Effector CD4-positive, alpha-beta T cell (primary cell): ENCODE measurements at places on chromosomes 4 and X.
A peak's percentile ranks its signal among the peaks of the same experiment; 100 is the strongest.

DNA sequence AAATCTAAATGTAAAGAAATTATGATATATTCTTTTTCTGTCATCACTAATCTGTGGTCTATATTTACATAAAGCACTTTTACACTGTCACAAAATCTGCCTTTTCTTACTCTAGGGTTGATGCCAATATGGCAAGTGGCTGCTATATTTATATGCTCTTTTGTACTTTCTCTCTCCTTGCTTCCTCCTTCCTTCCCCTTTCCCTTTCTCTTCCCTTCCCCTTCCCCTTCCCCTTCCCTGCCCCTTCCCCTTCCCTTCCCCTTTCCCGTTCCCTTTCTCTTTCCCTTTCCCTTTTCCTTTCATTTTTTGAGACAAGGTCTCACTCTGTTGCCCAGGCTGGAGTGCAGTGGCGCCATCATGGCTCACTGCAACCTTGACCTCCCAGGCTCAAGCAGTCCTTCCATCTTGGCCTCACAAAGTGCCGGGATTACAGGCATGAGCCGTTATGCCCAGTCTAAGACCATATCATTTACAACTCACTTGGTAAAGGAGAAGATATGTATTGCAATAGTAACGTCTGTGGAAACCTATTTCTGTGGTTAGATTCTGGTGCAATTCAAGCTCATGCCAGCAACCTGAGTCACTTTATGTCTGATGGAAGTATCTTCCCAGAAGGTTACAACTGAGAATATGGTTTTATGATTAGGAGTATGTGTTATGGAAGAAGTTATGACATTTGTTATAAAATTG is 13.9 kb upstream of the PLAC8 start:
- DNase-seq, result no peak

- DNase-seq, result no peak
Observed at GRCh38 chrX:2609431-2610238, 81.5 kb upstream of the CD99 start.

- no peak for DNase-seq
Observed at GRCh38 chr4:78038704-78039103, 18.4 kb upstream of the FRAS1 start.

GRCh38 chr4:100493756-100494155 is 24.1 kb downstream of the EMCN start:
- DNase-seq, result no peak

DNA sequence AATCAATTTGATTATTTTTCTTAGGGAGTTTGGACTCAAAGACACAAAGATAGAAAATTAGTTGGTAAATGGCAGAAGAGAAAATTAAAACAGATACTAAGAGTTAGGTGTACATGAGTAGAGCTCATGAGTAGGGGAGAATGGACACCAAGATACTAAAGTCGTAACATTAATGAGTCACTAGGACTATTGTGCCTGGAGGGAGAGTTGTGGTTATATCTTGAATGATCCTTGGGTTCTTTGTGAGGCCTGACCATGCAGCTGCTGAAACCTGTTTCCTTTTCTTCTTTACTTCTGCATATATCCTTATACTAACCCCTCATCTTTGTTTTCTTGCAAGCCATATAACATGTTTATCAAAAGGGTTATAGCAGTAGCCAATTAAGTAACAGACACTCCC is 532.8 kb downstream of the RPA4 start:
- no peak for DNase-seq

- DNase-seq, result no peak
Observed at GRCh38 chrX:142999199-142999701, 26.5 kb upstream of the SPANXN4 start.

GRCh38 chr4:26139310-26139924 is 181.4 kb upstream of the RBPJ start:
- no peak for DNase-seq

GRCh38 chrX:65596270-65597034 is 61.9 kb upstream of the LAS1L start:
- peak; percentile 53 for DNase-seq

GRCh38 chr4:46505131-46505530 is 115.2 kb upstream of the GABRA2 start:
- no peak for DNase-seq
